ENCODE measurements at places on chromosomes 5 and 9. TPM values are rescaled to one million over a fixed set of nuclear protein-coding genes. Genes with fewer than 3 reads are reported as not detected.

The GARIN3 gene
- not detected for total RNA-seq

The ANGPTL2 gene
- total RNA-seq, result 49.2 TPM

The RASGRF2 gene
- total RNA-seq, result 8.3 TPM

The PCDHGB7 gene
- 8.1 TPM for total RNA-seq

The FOXD4L3 gene
- 0.39 TPM for total RNA-seq

DNA sequence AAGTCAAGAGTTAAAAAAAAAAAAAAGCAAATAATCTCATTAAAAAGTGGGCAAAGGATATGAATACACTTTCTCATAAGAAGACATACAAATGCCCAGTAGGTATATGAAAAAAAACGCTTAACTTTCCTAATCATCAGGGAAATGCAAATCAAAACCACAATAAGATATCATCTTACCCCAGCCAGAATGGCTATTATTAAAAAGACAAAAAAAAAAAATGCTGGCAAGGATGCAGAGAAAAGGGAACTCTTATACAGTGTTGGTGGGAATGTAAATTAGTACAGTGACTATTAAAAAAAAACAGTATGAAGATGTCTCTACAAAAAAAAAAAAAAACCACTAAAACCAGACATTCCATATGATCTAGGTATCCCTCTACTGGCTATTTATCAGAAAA, 79.4 kb downstream of the LPAR1 start:
- no peak for DNase-seq
- H3K27me3 ChIP-seq, result no peaks in the 10 kb centered on the region
- no peaks in the 10 kb centered on the region for H3K4me1 ChIP-seq
- no peak overlapping the region for H3K27ac ChIP-seq
- no peak overlapping the region for H3K4me3 ChIP-seq

- no peaks in the 10 kb centered on the region for H3K27me3 ChIP-seq
- no peak overlapping the region for H3K27ac ChIP-seq
- no peaks in the 10 kb centered on the region for H3K4me1 ChIP-seq
- no peaks in the 10 kb centered on the region for H3K36me3 ChIP-seq
- no peak for DNase-seq
- no peak overlapping the region for H3K4me3 ChIP-seq
Measured at GRCh38 chr5:80296121-80296520, 23.7 kb upstream of the SPZ1 start.

DNA sequence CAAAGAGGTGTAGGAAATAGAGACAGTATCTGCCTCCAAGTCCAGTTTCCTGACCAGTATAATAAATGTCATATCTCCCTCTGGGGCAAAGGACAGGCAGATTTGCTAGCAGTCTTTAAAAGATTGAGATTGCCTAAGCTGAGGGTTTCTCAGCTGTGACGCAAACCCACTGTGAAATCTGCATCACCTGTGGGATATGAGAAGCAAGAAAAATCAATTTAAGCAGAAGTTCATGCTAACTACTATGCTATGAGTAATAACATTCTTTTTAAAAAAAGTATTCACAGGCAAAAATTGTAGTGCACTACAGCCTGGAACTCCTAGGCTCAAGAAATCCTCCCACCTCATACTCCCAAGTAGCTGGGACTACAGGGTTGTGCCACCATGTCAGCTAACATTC, 168.1 kb upstream of the POC5 start:
- H3K27me3 ChIP-seq, result no peaks in the 10 kb centered on the region
- DNase-seq, result no peak
- no peaks in the 10 kb centered on the region for H3K36me3 ChIP-seq
- no peak overlapping the region for H3K27ac ChIP-seq
- no peak overlapping the region for H3K4me3 ChIP-seq

- H3K36me3 ChIP-seq, result peaks cover 3% of the 10 kb centered on the region
- H3K27ac ChIP-seq, result peak overlapping the region; percentile 64
- DNase-seq, result peak; percentile 84
Measured at GRCh38 chr9:131398204-131398603, 4.3 kb downstream of the PRRC2B start.

DNA sequence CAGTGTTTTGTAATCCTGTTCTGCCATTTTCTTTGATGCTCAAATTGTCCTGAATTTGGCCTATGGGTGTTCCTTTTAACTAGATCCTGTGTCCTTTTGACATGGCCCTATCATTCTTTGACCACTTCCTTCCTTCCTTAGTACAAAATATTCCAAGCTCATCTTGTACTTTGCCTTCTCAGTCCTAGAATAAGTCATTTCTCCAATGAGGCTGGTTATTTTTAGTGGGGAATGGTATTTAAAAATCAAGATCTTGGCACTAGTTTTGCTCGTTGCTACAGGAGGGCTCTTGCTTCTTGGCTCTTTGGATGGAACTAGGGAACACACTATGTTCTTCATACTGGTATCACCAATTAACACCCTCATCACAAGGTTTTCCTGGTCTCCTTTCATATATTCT, 108.1 kb downstream of the UNC13B start:
- no peaks in the 10 kb centered on the region for H3K36me3 ChIP-seq
- H3K27ac ChIP-seq, result peak overlapping the region; percentile 43
- H3K27me3 ChIP-seq, result no peaks in the 10 kb centered on the region
- H3K4me1 ChIP-seq, result no peaks in the 10 kb centered on the region
- no peak overlapping the region for H3K4me3 ChIP-seq
- DNase-seq, result no peak

- H3K27me3 ChIP-seq, result no peaks in the 10 kb centered on the region
- peaks cover 98% of the 10 kb centered on the region for H3K36me3 ChIP-seq
- H3K4me1 ChIP-seq, result no peaks in the 10 kb centered on the region
- DNase-seq, result no peak
- no peak overlapping the region for H3K4me3 ChIP-seq
- no peak overlapping the region for H3K27ac ChIP-seq
Measured at GRCh38 chr9:104802110-104802509, 38.2 kb downstream of the NIPSNAP3B start.

DNA sequence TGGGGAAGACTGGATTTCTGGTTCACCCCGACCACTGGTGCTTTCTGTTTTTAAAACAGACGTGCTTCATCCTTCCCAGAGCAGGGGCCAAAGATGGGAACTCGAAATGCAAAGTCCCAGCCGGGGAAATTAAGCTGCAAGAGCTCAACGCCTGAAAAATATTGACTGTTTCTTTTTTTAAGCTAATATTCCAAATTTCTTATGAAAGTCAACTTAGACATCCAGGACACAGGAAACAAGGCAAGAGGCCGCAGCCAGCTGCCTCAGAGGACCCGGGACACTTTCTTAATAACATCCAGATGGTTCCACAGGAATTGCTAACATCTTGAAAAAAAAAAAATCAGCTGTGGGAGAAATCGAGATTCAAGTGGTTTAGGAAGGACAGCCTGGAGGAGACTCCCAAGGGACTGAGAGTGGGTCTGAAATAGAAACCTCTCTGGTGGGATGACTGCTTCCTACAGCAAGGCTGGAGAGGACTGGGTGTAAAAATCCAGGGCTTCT, 144.9 kb downstream of the FGF1 start:
- no peak overlapping the region for H3K4me3 ChIP-seq
- H3K27ac ChIP-seq, result no peak overlapping the region
- no peak for DNase-seq
- peaks cover 11% of the 10 kb centered on the region for H3K4me1 ChIP-seq

- no peaks in the 10 kb centered on the region for H3K27me3 ChIP-seq
- H3K36me3 ChIP-seq, result peaks cover 91% of the 10 kb centered on the region
- peak overlapping the region; percentile 19 for H3K27ac ChIP-seq
- H3K4me1 ChIP-seq, result peaks cover 45% of the 10 kb centered on the region
Measured at GRCh38 chr9:131621551-131622358, 76.4 kb downstream of the PRRT1B start.

DNA sequence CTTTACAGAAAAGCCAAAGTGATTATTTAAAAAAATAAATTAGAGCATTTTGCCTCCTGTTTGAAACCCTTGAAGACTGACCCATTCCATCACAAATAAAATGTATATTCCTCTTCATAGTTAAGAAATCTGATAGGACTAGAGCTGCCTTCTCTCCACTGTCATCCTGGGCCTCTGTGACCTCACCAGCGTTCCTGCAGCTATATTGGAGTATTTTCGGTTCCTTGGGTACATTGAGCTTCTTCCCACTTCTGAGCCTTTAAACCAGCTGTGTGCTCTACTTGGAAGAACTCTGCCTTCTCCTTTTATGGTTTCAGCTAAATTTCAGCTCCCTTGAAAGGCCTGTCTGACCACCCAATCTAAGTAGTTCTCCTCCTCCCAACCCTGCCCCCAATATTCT, 99.1 kb upstream of the ABCA1 start:
- no peaks in the 10 kb centered on the region for H3K27me3 ChIP-seq
- no peaks in the 10 kb centered on the region for H3K4me1 ChIP-seq
- H3K36me3 ChIP-seq, result no peaks in the 10 kb centered on the region
- no peak for DNase-seq
- H3K4me3 ChIP-seq, result no peak overlapping the region
- H3K27ac ChIP-seq, result no peak overlapping the region

Data from spleen (tissue), 13 donors.